Stimulated activated CD8-positive, alpha-beta memory T cell treated with anti-CD3 and anti-CD28 coated beads, Interleukin-15, amount 100 ng/mL, for 4 hours (primary cell): ENCODE measurements at places on chromosomes 11 and 22.

DNA sequence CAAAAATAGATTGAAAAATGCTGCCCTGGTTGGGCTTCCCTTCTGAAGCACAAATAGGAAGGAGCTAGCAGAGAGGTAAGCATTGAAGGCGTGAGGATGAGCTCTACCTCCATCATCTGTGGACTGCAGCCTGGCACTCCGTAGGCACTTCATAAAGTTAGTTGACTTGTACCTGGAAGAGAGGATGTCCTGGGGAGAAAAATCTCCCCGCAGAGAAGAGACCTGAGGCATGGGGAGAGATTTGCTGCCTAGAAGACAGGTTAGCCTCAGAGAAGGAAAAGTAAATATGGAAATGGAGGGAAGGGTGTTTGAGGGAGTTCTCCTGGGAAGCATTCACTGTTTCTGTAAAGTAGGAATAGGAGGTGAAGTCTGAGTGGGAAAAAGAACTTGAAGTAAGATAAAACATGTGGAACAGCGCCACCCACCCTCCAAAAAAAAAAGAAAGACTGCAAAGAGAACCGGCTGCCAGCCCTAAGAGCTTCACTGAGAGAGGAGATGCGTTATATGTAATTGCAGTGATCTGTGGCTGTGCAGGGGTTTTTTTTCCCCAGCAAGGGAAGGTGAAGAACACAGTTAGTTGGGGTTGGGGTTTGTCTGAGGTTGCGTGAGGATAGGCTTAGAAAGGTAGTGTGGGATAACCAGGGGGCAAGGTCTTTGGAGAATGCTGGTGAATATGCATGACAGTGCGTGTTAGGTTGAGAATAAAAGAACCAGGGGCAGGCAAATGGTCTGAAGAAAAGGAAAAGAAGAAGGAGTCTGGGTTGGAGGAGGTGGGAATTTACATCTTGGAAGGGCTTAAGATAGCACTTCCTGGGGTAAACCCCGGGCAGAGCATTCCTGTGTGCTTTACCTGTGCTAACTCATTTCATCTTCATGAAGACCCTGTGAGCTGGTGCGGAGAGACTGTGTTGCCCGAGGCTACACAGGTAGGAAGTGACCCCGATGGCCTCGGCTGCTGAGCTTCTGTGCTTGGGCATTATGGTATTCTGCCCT, 16.0 kb downstream of the TNRC6B start:
- no peak for DNase-seq

GRCh38 chr11:45365961-45366618, 79.9 kb upstream of the SYT13 start:
- no peak for DNase-seq

DNA sequence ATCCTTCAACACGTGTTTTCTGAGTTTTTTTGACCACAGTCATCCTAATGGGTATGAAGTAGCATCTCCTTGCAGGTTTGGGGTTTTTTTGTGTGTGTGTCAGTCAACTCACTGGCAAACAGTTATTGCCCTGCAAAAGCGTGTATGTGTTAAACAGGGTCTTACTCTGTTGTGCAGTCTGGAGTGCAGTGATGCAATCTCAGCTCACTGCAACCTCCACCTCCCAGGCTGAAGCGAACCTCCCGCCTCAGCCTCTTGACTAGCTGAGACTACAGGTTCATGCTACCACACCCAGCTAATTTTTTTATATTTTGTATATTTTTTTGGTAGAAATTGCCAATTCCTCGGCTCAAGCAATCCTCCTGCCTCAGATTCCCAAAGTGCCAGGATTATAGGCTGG, 15.4 kb downstream of the CELSR1 start:
- DNase-seq = no peak

DNA sequence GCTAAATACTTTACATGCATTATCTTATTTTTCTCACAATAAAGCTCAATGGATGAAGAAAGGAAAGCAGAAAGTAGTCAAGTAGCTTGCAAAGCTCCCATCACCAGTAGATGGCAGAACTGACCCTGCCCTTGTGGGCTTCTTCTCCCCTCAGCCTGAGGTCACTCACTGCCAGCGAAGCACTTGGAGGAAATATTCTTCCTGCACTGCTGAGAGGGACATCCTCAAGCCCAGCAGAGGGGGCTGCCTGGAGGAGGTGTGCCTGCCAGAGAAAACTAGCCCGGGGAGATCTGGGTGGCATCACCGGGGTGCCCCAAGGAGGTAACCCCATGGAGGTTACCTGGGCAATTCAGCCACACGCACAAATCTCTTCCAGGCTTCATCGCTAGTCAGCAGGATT, 6.6 kb downstream of the APOL4 start:
- DNase-seq = peak; percentile 10

- DNase-seq = no peak
Observed at GRCh38 chr11:61694602-61694939, 14.4 kb downstream of the DAGLA start.

GRCh38 chr11:96141626-96142025, 201.4 kb downstream of the MAML2 start:
- DNase-seq = no peak

- no peak for DNase-seq
Observed at GRCh38 chr11:74282421-74282820, 29.0 kb downstream of the P4HA3 start.

DNA sequence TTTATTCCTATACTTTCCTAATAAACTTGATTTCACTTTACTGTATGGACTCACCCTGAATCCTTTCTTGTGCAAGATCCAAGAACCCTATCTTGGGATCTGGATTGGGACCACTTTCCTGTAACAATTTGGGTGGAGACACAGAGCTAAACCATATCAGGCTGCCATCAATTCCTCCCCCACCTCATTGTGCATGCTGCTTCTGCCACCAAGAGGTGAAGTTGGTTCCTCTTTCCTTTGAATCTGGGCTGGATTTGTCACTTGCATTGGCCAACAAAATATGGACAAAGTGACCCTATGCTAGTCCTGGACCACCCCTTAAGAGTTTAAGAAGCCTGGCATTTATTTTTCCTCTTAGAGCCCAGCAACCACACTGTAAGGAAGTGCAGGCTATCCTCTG, 39.4 kb upstream of the CEP295 start:
- no peak for DNase-seq

DNA sequence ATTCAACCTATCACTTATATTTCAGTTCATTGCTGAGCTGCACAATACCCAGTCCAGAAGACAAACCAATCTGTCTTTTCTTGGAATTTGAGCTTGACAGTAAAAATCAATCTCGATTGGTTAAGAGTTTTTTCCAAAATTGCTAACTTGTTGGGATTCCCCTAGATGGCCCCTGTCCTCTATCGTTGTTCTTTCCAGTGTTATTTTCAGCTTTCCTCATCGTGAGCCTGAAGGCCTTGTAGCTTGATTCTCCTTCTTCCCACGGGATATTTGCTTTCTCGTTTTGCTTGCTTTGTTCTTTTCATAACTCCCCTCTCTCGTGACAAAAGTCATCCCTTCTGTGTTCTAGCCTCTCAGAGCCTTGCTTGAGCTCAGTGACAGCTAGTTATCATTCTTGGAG, 3.1 kb downstream of the OR8B8 start:
- DNase-seq = no peak

- no peak for DNase-seq
Observed at GRCh38 chr22:48713272-48714205, 1114.1 kb downstream of the BRD1 start.

GRCh38 chr22:41838842-41839618, 6.1 kb downstream of the SREBF2 start:
- no peak for DNase-seq

- no peak for DNase-seq
Observed at GRCh38 chr11:110294509-110294908, 1.9 kb downstream of the RDX start.

GRCh38 chr11:7467652-7468051, 17.7 kb upstream of the OLFML1 start:
- DNase-seq = no peak

DNA sequence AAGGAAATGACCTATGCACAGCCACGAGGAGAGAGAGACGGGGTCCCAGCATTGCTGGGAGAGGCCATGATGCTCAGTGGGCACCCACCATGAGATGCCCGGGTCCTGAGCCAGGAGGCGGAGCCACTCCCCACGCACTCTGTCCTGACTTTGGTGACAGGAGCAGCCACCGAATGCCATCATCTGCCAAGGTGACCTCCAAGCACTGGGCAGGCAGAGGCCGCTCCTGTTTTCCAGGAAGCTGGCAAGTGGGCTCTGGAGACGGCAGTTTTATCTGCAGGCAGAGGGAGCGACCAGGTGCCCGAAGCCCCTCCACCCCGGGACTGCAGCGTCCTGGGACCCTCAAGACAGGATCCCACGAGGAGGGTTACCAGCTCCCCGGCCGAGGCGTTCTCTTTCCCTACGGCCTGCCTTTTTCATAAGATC, 453.9 kb downstream of the BRD1 start:
- no peak for DNase-seq

GRCh38 chr22:40654522-40655167, 18.1 kb upstream of the MRTFA start:
- DNase-seq = no peak

DNA sequence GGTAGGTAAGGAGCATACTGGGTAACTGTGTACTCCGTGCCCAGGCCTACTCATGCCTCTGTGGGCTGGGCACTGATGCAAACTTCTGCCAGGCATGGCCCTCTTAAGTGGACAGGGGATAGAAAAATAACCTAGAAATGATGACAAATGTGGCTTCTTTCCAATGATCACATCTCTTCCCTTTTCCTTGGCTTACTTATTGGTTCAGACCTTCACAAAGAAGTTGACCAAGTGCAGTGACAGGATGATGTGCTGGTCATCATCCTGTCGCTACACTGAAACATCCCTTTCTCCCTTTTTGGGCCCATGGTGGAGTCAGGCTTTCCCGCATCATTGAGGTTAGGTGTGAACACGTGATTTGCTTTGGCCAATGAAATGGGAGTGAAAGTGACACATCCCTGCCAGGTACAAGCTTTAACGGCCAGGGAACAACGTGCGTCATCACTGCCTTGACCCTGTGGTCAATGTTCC, 31.8 kb upstream of the APOBEC3A start:
- DNase-seq = no peak

DNA sequence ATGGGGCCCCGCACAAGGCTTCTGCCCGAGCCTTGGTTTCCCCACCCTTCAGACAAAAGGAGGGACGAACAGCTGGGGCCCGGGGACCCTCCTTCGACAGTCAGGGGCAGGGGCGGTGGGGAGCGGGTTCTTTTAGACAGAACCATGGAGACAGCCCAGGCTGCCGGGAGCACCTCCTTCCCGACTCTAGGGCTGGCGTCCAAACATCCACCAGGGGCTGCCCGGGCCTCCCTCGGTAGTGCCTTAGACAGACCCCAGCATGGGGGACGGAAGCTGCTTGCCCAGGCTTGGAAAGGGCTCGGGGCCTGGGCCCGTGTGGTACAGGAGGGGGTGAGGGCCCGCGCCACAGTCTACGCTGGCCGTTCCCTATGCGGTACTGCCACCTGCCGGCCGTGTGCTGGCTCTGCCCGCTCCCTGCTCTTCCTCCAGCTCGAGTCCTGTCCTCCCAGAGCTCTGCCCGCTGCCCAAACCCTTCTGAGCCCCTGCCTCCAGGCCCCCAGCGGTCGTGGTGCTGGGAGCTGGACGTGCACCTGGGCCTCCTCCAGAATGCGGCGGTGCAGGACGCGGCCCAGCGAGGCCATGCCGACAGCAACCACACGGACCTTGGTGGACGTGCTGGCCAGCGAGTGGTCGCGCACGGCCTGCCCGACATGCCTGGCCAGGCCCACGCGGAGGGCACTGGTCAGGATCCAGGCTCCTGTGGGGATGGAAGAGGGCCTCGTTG, 20.1 kb downstream of the TSSC4 start:
- DNase-seq = no peak

GRCh38 chr11:78190871-78191538, 2.3 kb downstream of the USP35 start:
- DNase-seq = no peak

DNA sequence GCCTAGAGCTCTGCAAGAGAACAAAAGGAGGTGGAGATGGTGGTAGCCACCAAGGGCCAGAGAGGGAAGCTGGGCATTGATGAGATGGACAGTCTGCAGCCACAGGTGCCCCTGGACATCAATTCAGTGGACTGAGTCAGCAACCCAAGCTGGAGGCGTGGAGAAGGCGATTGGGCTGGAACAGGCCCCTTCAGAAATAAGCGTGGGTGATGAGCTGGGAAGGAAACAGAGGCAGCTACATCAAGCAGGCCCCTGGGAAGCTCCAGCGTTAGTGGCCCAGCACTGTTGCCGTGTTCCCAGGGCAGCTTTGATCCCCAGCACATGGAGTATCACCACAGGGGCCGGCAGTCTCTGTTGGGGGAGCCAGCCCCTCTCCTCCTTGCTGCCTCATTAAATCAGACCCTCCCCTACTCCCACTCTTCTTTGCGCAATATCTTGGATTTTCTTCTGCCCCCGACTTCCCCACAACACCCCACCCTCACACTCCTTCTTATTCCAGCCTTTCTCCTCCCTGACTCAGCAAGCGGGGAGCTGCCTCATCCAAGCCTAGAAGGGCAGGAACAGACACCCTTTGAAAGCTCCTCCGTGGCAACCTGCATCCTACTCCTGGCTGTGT, 31.7 kb upstream of the OAF start:
- no peak for DNase-seq

- DNase-seq = no peak
Observed at GRCh38 chr11:125062218-125062930, 731 bp upstream of the SLC37A2 start.

DNA sequence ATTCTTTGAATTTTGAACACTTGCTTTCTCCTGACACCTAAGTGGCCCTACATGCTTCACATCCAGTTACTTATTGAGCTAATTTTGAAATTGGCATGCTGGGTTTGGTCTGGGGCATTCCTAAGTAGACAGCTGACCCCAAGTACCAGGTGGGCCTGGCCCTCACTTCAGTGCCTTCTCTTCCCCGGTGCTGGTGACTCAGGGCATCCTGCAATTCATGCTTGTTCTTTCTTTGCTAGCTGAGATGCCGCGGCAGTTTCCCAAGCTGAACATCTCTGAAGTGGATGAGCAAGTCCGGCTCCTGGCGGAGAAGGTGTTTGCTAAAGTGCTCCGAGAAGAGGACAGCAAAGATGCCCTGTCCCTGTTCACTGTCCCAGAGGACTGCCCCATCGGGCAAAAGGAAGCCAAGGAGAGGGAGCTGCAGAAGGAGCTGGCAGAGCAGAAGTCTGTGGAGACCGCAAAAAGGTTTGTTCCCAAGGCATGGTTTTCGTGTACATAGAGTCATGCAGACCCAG, 6.3 kb downstream of the AMPD3 start:
- DNase-seq = no peak

- DNase-seq = no peak
Observed at GRCh38 chr22:30047364-30047738, 32.9 kb upstream of the HORMAD2 start.

GRCh38 chr11:73980001-73980961, 2.4 kb downstream of the UCP2 start:
- DNase-seq = peak; percentile 46
